Hippocampal formation (tissue), 2 donors: ENCODE measurements at places on chromosomes 11 and 22.
A peak's percentile ranks its signal among the peaks of the same experiment; 100 is the strongest.

- DNase-seq, result no peak
These were observed 5.7 kb downstream of the DNAL4 start for GRCh38 chr22:38788021-38788816.

DNA sequence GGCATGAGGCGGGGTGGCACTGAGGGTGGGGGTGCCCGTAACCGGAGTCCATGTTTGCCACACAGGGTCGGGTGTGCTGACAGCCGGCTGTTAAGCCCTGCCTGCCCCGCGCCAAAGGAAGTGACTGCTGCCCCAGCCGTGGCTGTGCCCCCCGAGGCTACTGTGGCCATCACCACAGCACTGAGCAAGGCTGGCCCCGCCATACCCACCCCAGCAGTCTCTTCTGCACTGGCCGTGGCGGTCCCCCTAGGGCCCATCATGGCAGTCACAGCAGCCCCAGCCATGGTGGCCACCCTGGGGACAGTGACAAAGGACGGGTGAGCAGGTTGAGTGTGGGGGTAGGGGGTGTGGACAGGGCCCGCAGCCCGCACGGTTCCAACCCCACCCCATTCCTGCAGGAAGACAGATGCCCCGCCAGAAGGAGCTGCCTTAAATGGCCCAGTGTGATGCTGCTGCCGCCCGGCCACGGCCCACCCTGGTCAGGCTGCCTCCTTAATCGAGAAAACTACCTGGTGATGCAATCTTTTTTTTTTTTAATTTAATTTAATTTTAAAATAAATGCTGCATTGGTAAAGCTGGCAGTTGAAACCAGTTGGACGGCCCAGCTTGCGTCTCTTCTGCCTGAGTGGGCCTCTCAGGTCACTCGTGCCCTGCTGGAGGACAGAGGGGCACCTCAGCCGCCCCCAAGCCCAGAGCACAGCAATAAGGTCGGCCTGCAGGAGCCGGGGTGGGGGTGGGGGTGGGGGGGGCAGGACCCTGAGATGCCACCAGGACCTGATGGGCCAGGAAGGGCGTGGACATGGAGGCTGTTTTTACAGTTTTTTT, 30.8 kb downstream of the SBF1 start:
- DNase-seq, result no peak

DNA sequence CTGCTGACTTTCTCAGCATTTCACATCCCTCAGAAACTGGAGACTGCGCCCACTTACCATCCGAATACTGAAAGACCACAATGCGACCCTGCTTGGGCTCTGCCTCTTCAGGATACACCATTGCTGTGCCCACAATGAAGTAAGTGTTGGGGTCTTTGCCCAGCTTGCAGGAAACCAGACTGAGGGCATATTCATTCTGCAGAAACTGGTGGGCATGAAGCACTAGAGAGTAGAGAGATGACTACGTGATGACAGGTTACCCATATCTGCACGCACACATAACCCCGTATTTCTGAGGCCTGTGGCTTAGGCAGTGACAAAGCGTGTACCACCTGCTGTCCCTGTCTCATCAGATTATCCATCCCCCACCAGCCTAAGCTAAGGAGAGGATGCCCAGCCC, 14.6 kb upstream of the VWCE start:
- DNase-seq, result no peak

DNA sequence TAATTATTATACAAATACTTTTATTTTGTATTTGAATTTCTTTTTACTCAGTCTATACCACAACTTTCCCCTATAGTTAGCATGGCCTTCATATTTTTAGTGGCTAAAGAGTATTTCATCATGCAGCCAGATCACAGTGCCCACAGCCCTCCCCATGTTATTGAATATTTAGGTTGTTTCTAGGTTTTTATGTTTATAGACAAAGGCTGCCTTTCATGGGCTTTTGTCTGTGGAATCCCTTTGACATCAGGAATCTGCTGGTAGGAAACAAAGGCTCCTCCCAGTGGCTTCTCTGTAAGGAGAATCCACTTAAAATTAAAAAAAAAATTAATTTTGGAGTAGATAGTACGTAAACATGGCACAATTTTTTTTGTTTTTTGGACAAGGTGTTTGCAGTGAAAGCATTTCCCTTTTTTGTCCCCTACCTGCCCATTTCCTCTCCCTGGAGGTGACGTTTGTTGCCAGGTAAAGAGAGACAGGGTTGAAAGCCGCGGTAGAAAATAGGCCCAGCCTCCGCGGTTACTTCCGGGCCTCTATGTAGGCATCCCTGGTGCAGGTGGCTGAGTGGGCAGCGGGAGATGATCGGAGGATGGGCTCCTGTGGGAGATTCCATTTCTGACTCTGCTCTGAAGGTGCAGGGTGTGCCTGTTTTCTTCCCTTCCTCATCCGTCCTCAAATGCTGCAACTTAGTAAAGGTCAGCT, 82.2 kb upstream of the OR4B1 start:
- DNase-seq, result no peak

GRCh38 chr11:126598344-126599216, 243.1 kb downstream of the ST3GAL4 start:
- DNase-seq, result no peak

DNA sequence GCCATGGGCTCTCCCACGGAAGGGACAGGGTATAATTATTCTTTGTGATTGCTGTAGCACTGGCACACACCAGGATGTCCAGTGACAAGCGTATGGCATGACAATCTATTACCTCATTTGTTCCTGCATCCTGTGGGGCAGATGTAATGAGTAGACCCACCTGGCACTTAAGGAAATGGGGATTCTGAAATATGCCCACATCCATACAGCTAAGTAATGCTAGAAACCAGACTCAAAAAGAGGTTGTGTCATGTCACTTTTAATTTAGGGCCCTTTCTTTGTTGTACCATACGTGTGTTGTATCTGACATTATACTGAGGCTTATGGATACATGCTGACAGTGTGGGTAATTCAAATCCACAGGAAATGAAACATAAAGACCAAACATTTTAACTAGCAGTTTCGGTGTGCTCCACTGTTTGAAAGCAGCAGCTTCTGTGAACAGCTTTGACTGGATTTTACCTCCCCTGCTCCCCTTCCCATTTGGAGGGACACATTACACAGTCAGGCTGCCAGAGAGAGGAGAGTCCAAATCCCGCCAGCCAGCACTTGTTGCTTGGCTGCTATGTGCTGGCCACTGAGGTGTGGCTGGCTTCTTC, 21.2 kb downstream of the GRAMD1B start:
- no peak for DNase-seq

DNA sequence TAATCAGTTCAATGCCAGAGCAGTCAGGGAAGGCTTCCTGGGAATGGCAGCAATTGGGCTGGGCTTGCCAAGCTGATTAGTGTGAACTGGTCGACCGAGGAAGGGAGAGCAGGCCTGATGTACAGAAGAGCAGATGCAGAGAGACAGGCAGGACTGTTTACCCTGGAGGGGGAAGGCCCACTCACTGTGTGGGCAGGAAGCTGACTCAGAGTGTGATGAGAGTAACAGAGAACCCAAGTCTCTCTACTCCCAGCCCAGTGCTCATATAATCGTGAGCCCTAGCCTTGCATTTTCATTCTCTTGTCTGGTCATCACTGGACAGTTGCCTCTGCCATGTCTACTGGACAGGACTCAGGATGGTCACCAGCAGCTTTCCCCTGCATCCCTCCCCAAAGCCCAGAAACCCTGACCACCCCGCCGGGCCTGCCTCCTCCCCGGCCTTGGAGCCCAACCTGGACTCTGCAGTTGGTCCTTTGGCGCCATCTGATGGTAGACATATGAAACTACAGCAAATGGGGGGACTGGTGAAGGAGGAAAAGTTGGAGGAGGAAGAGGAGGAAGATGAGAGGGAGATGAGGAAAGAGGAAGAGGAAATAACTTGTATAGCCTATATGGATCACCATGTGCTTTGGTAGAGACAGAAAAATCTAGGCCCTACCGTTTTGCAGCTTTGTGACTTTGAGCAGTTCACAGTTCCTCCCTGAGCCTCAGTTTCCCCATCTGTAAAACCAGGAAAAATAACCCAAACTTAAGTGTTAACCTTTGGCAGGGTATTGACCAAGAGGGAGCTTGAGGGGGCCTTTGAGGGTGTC, 43.4 kb upstream of the PRDM11 start:
- DNase-seq, result peak; percentile 34

GRCh38 chr11:198236-198806, 5.4 kb downstream of the SCGB1C1 start:
- no peak for DNase-seq

- no peak for DNase-seq
These were observed 540 bp downstream of the MS4A14 start for GRCh38 chr11:60396799-60397198.

- DNase-seq, result no peak
These were observed 279.7 kb downstream of the SWAP70 start for GRCh38 chr11:9943386-9944110.

GRCh38 chr11:111766834-111767142, 599 bp upstream of the PPP2R1B start:
- peak; percentile 54 for DNase-seq

GRCh38 chr22:27454807-27455450, 346.6 kb downstream of the MN1 start:
- DNase-seq, result no peak

- no peak for DNase-seq
These were observed 37.5 kb downstream of the SLC1A2 start for GRCh38 chr11:35381709-35382322.

- no peak for DNase-seq
These were observed 3.4 kb upstream of the PTPRJ start for GRCh38 chr11:47976931-47977330.

DNA sequence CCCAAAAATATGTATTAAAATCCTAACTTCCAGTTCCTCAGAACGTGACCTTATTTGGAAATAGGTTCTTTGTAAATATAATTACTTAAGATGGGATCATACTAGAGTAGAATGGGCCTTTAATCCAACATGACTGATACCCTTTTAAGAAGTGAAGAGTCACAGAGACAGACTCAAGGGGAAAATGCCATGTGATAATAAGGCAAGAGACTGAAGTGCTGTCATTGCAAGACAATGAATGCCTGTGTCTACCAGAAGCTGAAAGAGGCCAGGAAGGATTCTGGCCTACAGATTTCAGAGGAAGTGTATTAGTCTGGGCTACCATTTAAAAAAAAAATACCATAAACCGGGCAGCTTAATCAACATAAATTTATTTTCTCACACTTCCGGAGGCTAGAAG, 85.9 kb upstream of the LRRC55 start:
- no peak for DNase-seq

DNA sequence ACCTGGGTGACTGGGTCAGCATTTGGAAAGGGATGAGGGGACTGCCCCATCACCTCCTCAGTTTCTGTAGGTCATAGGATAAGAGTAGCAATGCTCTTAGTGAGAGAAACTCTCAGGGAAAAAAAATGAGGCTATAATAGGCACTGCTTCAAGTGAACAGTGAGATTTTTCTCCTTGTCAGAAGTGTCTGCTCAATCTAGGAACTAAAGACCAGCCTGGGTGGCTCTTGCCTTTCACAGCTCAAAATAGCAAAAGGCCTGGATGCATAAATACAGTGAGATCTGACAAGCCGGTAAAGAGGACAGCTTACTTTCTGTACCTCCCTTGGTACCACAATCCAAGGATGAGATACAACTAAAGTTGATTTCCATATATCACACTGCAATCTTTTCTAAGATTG, 205.6 kb upstream of the ANO5 start:
- DNase-seq, result no peak

DNA sequence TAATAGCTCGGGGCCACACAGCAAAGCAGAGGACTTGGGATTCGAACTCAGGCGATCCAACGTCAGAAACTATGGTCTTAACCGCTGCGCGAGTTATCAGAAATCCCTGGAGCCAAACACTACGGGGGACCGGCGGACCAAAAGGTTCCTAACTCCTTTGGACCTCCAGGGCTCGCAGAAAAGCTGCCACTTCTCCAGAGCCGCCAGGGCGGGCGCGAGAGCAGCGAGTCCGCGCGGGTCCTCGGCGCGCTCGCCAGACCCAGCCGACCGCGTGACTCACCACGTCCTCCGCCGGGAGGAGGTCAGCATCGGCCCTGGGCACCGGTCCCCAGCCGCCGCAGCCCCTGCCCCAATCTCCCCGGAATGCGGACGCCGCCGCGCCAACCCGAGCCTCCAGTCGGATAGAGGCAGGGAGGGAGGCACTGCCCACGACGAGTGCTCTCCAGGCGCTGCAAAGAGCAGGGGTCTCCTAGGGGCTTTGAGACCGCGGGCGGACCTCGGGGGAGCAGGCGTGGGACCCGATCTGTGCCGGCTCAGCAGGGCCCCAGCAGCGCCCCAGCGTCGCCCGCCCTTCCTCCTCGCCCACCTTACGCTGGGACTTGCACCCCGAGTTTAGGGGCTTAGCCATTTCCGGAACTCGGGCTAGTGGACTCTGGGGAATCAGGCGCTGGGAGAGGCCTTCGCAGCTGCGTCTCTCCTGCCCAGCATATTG, 6.2 kb upstream of the ALX4 start:
- DNase-seq, result no peak

DNA sequence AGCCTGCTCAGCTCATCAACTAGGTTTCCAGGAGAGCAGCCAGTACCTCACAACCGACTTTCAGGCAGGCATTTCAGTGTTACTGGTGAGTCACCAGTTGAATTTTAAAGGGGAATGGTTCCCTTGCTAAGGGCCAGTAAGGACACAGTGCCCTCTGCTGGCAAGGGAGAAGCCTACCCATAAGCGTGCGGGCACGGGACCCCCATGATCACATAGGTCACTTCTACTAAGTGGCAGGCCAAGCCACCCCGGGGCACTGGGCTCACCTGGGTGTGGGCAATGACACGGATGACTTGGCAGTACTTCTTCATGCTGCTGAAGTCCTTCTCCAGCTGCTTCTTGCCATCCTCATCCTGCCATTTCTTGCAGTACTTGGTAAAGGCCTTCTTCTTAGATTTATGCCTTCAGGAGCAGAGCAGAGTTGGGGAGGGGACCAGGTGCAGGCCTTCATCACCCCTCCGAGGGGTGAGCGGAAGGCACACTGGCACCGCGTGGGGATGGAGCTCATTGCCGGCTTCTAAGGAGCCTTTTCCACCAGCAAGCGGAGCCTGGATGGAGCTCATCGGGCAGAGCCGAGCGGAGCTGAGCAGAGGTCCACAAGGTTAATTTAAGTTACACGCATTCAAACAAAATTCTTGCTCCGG, 2.9 kb downstream of the RPL3 start:
- peak; percentile 66 for DNase-seq

DNA sequence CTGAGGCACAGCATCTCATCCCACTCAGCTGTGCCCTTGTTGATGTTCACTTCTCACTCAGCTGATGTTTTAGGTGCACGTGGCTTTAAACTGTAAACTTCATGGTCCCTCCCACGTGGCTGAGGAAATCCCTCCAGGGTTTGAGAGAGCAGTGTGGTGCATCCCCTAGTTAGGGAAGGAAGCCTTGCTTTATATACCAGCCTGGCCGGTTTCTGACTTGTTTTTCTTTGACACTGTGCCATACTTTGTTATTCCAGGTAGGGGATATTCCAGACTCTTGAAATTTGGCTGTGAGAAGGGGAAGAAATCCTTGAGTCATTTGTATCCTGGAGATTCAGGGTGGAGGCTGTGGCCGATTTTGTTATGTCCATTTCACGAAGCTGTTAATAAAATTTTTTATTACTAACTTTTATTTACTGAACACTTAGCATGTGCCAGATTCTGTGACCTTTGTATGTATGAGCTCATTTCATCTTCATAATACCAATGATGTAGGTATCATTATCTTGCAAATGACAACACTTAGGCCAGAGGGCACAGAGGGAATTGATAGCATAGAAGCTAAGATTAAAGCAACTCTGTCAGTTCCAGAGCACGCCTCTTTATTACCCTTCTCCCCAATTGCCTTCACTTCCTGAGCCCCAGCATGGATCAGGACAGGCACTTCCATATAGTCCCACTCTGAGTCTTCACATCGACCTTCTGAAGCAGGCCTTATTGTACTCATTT, 116.6 kb downstream of the NAV2 start:
- no peak for DNase-seq
